ENCODE measurements at places on chromosomes 7 and 10.

GRCh38 chr10:128078136-128078969 is 47.9 kb downstream of the MKI67 start:
- DNase-seq: no peak

GRCh38 chr10:59124187-59124586 is 52.3 kb upstream of the PHYHIPL start:
- DNase-seq: no peak

DNA sequence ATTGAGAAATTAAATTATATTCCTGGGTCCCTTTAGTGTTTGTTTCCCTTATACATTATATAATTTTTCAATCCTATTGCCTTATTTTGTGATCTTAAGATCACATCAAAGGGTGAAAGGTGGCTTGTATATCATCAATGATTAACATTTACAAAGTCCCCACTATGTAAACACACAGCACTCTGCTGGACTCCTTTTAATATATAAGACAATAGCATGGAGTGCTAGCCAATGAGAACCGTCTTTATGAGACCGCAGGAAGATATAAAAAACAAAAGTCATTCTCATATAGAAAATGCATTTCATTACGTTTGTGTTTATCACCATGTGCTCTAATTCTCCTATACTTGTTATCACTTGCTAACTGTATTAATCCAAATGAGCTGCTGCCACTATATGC is 108.5 kb downstream of the HOXA1 start:
- no peak for DNase-seq

DNA sequence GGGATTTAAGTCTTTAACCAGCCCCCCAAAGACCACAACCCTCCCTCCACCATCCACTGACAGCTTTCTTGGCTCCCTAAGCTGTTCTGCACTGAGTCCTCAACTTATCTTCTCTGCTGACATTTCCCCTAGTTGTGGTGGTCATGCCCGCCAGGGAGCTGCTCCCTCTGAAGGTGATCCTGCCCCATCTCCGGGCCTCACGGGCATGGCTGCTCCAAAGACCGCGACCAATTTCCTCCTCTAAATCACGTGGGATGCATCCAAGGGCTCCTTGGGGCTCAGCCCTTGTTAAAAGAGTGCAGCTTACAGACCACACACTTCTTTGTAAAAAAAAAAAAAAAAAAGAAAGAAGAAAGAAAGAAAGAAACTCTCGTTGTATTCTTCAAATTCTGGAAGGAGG is 27.1 kb upstream of the KLF6 start:
- DNase-seq: no peak

GRCh38 chr10:47349516-47349915 is 1.4 kb downstream of the RBP3 start:
- no peak for DNase-seq

DNA sequence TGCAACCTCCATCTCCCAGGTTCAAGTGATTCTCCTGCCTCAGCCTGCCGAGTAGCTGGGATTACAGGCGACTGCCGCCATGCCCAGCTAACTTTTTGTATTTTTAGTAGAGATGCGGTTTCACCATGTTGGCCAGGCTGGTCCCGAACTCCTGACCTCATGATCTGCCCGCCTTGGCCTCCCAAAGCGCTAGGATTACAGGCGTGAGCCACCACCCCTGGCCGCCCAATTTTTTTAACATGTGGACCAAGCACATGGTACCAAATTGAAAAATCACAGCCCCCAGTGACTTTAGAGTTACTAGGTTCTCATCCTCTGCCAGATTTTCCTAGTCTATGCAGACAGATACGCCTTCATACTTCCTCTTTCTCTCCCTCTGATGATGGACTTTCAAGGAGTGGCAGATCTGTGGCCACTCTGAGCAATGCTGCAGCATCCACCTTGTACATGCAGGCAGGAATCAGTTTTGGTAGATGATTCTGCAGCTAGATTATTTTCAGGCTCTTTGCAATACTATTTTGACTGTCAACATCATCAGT is 34.0 kb upstream of the EZH2 start:
- no peak for DNase-seq

DNA sequence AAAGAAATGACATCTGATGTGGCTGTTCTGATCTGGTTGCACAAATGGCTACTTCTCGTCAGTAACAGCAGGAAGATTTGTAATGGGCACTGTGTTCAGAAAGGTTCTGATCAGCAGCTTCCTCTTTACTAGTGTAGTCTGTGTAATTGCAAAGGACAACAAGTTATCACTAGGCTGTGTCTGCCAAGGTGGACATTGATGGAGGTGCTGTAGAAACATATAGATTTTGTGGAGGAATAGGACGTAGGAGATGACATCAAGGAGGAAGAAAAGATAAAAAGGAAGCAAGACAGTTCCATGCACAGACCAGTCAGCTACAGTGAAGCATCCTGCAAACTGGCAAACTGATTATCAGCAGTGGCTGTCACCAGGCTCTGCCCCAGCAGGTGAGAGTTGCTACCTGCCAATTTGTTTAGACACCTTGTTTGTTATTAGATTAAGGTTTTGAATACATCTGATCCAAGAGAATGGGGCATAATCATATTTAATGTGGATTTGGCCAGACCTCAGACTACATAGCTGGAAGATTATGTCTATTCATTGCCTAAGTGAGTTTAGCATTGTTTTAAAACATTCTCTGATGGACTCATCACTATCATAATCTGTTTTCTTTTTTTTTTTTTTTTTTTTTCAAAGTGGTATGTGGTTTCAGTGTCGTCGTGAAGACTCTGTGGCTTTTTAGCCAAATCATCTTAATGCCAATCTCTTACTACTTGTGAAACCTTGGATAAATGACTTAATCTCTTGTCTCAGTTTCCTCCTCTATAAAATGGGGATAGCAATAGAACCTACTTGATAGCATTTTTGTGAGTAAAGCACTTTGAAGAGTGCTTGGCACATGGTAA is 417.9 kb upstream of the LRGUK start:
- no peak for DNase-seq

DNA sequence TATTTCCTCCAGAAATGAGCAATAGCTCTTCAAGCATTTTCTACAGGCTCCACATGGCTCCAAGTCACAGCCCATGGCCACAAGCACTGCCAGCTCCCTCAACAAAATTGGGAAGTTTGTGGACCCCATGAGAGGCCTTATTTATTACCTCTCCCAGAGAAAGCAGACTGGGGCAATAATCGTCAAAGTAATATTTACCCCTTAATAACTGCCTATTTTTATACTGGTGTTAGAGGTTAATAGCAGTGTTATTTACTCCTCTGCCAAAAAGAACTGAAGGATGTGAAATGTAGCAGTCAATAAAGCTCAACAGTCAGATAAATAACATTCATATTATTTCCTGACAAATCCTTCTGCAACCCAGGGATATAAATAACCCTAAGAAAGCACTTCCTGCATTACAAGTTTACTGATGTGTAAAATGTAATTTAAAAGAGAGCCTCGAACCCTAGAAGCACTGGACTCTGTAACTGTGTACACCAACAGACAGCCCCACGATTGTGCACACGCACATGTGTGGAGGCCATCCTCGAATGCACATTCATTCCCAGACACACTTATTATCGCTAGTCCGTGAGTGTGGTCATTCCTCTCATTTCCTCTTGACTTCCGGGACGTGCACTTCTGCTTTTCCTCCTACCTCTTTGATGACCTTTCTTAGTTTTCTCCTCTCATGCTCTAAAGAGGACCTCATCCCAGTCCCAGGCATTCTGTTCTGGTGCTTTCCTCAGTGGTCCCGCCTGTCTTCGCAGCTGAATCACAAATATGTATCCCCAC is 157.4 kb downstream of the EVX1 start:
- no peak for DNase-seq

- no peak for DNase-seq
Measured at GRCh38 chr10:3868271-3868664, 83.3 kb upstream of the KLF6 start.

DNA sequence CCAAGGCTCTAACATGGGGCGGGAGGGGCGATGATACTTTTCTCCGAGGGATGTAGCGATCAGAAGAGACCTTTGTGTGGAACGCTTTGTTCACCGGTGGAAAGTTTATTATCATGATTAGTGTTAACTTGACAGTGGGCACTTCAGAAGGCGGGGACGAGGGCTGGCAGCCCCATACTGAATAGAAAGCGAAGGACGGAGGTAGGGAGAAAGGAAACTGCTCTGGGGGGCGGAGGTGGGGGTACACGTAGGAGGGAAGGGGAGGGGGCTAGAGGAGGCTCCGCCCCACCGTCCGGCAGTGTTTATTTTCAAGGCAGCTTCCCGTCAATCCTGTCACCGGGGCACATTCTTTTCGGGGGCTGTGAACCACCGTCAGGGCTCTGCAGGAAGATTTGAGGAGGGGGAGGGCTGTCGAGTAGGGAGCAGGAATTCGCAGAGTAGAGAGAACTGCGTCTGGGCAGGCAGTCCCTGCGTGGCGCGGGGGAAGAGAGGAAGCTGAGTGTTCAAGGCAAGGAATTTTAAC is 9.4 kb upstream of the NKX2-3 start:
- DNase-seq: no peak

GRCh38 chr10:71569775-71570588 is 149.6 kb downstream of the C10orf105 start:
- DNase-seq: peak; percentile 51

Data from stimulated activated CD8-positive, alpha-beta memory T cell treated with anti-CD3 and anti-CD28 coated beads, Interleukin-12 subunit alpha, Interleukin-12 subunit beta, amount 100 ng/mL, for 4 hours (primary cell).